Right lung (tissue), 10 donors: ENCODE measurements at places on chromosomes 5 and 9. TPM values are rescaled to one million over a fixed set of nuclear protein-coding genes. Genes with fewer than 3 reads are reported as not detected.

DNA sequence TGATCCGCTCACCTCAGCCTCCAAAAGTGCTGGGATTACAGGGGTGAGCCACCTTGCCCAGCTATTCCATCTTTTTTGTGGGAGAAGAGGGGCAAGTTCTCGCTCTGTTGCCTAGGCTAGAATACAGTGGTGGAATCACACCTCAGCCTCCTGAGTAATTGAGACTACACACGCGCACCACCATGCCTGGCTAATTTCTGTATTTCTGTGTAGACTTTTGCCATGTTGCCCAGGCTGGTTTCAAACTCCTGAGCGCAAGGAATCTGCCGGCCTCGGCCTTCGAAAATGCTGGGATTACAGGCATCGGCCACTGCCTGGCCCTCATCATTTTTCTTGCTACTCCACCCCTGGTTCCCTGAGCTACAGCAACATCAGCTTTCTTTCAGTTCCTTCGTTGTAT is 2.8 kb upstream of the NOL6 start:
- no peak for DNase-seq

- DNase-seq, result no peak
Observed at GRCh38 chr5:139141446-139142204, 56.5 kb downstream of the SIL1 start.

- DNase-seq, result no peak
Observed at GRCh38 chr5:1549475-1550030, 25.8 kb upstream of the LPCAT1 start.

DNA sequence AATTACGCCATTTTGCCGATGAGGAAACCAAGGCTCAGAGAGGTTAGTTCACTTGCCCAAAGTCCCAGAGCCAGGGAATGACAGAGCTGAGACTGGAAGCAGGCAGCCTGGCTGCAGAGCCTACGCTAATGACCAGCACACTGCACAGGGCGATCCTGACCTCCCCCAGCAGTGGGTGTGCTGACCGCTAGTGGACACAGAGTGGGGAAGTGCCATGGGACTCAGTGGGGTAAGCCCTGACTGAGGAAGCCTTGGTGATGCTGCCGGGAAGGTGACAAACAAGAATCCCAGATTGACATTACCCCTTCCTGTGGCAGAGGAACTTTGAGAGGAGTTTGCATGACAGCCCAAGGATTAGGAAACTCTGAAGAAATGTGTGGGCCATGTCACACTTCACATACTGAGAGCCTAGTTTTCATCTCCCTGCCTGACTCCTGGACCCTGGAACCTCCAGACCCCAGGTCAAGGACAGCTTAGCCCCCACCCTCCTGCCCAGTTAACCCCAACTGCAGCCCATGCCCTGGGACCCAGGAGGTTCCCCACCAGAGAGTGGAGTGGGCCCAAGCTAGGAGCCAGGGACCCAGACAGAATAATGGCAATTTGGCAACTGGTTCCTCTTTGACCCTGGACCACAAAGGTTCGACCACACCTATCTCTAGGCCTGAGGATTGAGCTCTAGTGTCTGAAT is 19.7 kb upstream of the CSF1R start:
- no peak for DNase-seq

The DBH gene
- polyA plus RNA-seq, result 1.1 TPM

DNA sequence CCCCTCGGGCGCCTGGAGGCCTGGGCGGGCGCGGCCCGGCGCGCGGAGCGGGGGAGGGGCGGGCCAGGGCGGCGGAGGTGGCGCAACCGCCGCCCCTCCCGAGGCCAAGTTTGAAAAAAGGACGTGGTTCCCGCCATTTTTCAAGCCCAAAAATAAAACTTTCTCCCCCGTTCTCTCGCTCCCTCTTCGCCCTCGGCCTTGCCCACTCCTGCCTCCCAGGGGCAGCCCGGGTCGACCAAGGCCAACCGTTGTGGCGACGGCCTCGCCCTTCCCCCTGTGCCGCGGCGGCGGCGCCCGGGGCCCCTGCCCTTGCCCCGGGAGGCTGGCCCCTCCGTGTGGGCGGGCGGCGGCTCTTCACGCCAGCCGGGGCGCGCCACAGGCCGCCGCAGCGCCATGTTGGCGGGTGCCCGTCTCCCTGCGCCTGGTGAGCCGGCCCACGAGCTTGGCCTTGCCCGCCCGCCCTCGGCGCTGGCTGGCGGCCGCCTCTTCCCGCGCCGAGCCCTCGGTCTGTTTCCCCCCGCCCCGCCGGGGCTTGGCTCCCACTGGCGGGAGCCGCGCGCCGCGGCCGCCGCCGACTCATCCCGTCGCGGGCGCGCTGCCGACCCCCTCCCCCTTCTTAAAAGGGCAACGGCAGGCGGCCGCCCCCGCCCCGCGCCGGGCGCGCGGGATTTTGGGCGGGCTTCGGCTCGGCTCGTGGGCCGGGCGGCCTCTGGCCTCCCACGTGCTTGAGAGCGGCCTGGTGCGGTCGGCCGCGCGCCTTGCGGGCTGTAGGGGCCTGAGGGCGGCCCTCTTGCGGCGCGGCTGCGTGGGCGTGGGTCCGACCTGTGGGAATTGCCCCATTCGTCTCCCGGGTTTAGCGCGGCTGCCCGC is 1.3 kb downstream of the ANP32B start:
- peak; percentile 77 for DNase-seq

The RPL7A gene
- polyA plus RNA-seq, result 2,763 TPM

GRCh38 chr5:3330442-3330841 is 265.2 kb upstream of the IRX1 start:
- no peak for DNase-seq

The SLC27A6 gene
- polyA plus RNA-seq, result 5.1 TPM

- DNase-seq, result no peak
Observed at GRCh38 chr9:94875300-94876020, 149.0 kb downstream of the AOPEP start.
